Activated T-cell treated with anti-CD3 and anti-CD28 coated beads, Interleukin-2, amount 50 U/mL, for 24 hours (primary cell): ENCODE measurements at places on chromosomes 2 and 18.
A peak's percentile ranks its signal among the peaks of the same experiment; 100 is the strongest.

DNA sequence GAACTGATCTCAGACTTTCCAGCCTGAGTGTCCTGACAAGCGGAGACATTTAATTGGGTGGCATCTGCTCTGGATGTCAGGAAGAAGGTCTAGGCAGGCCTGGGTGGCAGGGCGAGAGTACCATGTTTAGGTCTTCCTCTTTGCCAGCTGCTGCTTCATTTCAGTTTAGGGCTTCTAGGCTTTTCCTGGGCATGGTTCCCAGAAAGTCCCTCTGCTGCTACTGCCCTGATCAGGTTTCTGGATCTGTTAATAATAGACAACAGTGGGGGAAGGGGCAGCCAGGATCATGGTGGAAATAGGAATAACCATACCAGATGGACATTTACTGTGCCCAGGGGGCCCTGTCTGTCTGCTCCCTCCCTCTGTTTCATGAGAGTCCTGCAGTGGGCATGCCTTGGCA is 2.3 kb upstream of the PLCD4 start:
- DNase-seq, result no peak

GRCh38 chr2:127859712-127860085 is 1.7 kb upstream of the POLR2D start:
- peak; percentile 65 for DNase-seq

DNA sequence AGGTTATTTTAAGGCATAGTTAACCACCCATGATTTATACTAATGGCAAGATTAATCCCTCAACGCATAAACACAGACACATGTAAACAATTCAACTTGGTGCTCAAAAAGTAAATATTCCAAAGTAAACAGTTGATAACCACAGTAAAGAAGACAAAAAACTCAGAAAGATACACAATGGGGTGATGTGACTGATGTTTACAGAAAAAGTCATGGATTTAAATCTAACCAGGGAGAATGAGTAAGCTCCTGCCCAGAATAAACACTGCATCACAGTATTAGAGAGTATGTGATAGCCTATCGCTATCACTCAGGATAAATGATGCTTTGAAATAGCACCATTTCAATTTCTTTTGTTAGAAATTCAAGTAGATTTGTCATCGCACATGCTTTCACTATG is 49.3 kb downstream of the HIBCH start:
- no peak for DNase-seq

- no peak for DNase-seq
Observed at GRCh38 chr18:27746241-27746640, 430.7 kb downstream of the CDH2 start.

GRCh38 chr2:190572246-190572645 is 37.7 kb upstream of the NEMP2 start:
- no peak for DNase-seq

DNA sequence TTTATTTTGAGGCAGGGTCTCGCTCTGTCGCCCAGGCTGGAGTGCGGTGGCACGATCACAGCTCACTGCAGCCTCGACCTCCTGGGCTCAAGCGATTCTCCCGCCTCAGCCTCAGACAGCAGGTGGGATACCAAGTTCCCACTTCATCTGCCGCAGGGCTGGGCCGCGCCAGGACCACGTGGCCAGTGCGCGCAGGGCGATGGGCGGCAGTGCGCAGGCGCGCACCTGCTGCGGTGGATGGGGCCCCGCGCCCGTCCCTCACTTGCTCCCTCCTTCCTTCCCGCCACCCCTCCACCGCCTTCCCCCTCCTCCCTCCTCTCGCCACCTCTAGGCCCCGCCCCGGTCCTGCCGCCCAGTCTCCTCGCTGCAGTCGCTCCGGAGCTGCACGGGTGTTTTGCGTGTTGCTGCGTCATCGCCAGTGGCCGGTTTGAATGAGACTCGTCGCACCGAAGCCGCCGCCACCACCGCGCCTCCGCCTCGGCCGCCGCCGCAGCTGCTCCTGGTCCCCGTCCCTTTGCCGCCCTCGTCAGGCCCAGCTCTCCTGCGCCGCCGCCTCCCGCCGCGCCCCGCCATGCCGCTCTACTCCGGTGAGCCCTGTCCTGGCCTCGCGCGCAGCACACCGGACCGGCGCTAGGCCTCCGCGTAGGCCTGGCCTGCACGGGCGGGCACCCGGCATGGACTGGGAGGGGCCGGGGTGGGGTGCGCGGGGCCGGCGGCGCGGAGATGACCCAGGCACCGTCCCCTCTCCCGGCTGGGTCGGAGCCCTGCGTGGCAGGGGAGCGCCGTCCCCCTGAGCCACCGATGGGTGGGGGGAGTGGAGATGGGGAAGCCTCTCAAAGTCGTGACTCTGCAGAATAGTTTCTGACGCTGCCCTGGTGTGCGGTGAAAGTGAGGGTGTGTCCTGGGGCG is at the start of gene USP14:
TSS of gene USP14 (plus strand) at position 430 of the 909 bp plus-strand sequence. CDS start at position 572, 142 bp downstream.
- DNase-seq, result peak; percentile 97

DNA sequence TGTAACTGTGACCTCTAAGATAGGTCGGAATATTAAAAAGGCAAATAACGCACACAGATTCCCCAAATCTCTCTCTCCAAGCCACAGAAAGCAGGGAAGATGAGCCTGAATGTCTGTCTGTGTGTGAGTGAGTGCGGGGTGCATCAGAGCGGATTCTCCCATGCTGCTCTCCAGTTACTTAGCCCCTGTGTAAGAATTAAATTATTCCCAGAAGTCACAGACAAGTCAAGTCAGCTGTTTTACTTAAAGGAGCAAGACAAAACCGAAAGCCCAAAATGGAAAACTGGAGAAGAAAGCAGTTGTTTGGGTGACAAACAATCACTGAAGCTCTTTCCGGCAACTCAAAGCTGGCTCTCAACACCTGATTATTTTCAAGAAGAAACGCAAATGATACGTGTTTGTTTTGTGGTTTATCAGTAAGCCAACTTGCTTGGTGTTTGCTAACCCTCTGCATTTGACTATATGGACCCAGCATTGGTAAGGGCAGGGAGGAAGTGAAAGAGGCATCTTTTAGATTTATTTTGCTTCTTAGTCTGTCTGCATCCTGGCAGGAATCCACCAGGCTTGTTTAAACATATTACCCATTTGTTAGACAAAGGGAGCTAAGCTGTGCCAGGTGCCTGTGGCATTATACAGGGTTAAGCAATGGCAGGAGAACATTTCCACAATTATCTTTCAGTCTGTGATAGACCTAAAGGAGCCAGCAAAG is 121.5 kb upstream of the CREB1 start:
- DNase-seq, result no peak

GRCh38 chr2:19346983-19347618 is 11.3 kb downstream of the OSR1 start:
- DNase-seq, result no peak

DNA sequence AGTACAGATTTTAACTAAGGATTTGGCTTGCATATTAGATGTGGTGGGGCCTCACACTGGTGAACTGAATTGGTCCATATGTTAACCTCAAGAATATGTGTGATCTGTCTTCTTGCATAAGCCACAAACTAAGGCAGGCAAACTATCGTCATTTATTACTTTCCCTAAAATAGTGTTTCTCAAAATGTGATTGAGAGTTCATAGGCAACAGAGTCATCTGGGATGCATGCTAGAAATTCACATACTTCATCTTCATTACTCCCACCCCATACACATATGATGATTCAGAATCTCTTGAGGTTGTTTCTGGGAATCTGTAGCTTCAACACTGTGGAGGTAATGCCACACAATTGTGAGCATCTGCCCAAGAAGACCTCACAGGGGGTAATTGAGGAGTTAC is 822.8 kb upstream of the CDH2 start:
- DNase-seq, result no peak

DNA sequence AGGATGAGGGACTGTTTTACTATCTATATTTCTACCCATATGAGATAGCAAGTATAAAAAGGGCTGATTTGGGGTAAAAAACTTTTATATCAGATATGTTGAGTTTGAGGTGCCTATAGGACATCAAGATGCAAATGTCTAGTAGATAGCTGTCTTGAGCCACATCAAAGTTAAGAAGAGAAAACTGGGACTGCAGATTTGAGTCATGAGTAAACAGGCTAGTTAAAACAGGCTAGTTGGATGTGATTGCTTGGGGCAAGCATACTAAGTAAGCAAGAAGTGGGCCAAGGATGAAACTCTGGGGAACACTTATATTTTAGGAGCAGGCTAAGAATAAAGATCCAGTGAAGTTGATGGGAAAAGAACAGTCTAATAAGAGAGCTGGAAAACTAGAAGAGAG is 2.8 kb upstream of the SCRN3 start:
- no peak for DNase-seq

- DNase-seq, result no peak
Observed at GRCh38 chr2:196840171-196840570, 31.0 kb upstream of the C2orf66 start.

DNA sequence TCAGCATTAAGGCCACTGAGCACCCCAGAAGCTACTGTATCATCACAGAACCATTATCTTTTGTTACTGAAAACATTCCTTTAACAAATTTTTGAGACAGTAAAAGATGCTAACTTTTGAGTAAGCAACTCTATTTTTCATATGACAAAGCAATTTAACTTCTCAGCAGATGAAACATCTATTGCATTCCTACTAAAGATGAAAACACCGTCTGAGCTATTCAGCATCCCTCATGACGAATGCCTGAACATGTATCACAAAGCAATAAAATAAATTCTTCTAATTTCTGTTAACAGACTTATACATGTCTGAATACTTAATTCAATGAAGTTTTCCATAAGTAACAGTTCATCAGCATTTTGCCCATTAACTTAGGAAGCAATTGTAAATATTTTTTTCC is 23.9 kb downstream of the CHN1 start:
- DNase-seq, result no peak

GRCh38 chr18:34866739-34867138 is 156.6 kb downstream of the DTNA start:
- no peak for DNase-seq

DNA sequence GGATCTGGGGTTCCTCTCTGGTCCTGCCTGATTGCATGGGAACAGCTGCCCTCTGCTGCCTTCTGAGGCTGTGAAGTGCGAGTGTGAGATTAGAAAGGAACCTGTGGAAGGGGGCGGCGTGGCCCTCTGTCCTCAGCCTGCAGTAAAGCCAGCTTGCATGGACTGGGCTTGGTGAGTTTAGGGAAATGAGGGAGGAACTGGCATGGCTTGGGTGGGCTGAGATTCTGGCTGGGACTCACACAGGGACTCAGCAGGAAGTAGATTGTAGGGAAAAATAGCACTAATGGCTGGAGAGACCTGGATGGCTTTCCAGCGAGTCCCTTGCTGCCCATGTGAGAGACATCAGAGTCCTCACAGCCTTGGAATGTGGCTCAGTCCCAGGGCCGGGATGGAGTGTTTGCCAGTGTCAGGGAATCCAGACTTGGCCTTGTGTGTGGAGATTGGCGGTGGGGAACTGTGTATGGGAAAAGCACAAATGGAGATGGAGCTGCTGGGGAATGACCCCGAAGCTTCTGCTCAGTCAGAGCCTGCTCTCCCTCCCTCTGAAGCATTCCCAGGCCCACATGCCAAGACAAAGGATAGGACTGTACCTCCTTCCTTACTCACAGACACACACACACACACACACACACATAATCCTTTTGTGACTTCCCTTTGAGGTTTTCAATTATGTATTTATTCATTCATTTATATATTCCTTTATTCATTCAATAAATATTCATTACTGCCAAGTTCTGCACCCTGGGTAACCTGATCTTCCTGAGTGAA is 115.4 kb downstream of the ACAA2 start:
- DNase-seq, result no peak

GRCh38 chr2:160305081-160305750 is 105.1 kb upstream of the ITGB6 start:
- DNase-seq, result no peak

DNA sequence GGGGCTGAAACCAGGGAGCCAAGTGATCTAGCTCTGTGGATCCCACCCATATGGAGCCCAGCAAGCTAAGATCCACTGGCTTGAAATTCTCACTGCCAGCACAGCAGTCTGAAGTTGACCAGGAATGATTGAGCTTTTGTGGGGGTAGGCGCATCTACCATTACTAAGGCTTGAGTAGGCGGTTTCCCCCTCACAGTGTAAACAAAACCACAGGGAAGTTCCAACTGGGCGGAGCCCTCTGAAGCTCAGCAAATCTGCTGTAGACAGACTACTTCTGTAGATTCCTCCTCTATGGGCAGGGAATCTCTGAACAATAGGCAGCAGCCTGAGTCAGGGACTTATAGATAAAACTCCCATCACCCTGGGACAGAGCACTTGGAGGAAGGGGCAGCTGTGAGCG is 96.7 kb downstream of the CCDC148 start:
- no peak for DNase-seq

DNA sequence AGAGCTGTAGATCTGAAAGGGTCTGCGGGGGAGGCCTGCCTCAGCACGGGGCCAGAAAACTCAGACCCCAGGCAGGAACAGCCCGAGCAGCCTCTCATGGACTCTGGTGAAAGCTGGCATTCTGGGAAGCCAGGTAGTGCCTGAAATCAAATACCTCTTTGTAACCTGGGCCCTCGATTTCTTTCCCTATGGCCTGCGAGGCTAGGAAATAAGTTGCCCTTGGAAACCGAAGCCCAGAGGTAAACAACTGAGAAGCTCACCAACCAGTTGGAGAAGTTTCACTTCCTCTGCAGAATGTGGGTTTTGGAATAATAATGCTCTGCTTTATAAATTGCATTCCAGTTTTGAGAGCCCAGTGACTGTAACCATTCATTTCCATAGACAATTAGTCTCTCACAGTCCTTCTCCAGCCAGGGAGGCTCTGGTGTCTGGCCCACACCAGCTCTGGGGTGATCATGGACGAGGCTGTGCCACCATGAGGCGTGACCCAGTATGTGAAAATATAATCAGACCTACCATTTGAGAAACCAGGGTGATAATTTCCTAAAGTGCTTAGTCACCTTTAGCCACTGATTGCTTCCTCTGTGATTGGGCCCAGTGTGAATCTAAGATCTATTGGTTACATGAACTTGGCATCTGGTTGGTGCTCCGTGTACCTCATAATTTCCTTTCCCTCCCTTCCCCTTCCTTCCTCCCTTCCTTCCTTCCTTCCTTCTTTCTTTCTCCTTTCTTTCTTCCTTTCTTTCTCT is 133.1 kb upstream of the PELI1 start:
- DNase-seq, result no peak

GRCh38 chr2:177692042-177692782 is 299.6 kb downstream of the AGPS start:
- no peak for DNase-seq

- DNase-seq, result no peak
Observed at GRCh38 chr2:37794717-37795116, 123.3 kb upstream of the CDC42EP3 start.

DNA sequence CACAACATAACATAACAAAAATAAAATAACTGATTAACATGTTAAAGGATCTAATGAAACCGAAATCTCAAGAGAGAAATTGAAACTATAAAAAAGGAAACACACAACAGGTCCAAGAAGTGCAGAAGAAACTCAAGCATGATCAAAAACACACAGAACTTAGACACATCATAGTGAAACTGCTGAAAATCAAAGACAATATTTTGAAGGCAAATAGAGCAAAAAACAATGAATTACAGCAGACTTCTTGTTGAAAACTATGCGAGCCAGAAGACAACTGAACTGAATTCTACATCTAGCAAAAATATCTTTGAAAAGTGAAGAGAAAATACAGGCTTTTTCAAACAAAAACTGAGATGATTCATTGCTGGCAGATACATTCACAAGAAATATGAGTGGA is 61.3 kb downstream of the UGP2 start:
- DNase-seq, result no peak

GRCh38 chr18:58721566-58722239 is 50.4 kb downstream of the MALT1 start:
- no peak for DNase-seq

GRCh38 chr18:21484851-21485636 is 115.5 kb downstream of the ESCO1 start:
- DNase-seq, result no peak

GRCh38 chr18:59631583-59632181 is 65.5 kb downstream of the CCBE1 start:
- no peak for DNase-seq
